ENCODE measurements at places on chromosomes 1 and 21.

- peak; percentile 80 for DNase-seq
Measured at GRCh38 chr1:116268211-116268610, 104.8 kb upstream of the ATP1A1 start.

DNA sequence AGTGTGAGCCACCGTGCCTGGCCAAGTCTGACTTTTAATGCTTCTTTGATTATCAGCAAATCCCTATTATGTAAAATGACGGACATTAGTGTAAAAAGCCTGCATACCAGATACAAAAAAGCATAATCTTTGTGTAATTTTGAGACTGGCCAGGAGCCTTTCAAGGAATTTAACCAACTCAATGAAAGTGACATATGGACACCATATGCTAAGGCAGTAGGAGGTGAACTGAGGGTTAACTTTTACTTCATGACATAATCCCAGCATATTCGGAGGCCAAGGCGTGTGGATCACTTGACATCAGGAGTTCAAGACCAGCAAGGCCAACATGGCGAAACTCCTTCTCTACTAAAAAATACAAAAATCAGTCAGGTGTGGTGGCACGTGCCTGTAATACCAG, 94.6 kb downstream of the EIF4G3 start:
- DNase-seq = no peak

GRCh38 chr1:41370756-41371420, 9.7 kb downstream of the FOXO6 start:
- no peak for DNase-seq

DNA sequence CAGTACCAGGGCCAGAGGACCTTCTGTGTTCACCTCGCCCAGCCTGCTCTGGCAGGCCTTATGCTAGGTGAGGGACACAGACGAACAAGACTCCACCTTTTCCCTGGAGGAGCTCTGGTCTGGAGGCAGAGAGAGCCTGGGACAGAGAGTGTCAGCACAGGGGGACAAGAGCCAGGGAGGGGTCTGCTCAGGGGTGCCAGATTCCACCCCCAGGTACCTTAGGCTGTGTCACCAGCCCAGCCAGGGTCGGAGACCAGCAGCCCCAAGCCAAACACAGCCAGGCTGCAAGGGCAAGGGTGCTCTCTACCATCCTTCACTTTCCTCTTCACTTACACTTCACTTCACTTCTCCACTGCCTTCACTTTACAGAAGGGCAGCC, 4.3 kb upstream of the LRP8 start:
- DNase-seq = no peak

- no peak for DNase-seq
Measured at GRCh38 chr1:166695115-166695514, 144.2 kb upstream of the POGK start.

GRCh38 chr1:169681140-169681539, 30.3 kb downstream of the SELL start:
- DNase-seq = no peak

- DNase-seq = no peak
Measured at GRCh38 chr1:175417316-175417715, 224.7 kb upstream of the KIAA0040 start.

GRCh38 chr1:67947114-67947513, 103.3 kb downstream of the DIRAS3 start:
- no peak for DNase-seq

DNA sequence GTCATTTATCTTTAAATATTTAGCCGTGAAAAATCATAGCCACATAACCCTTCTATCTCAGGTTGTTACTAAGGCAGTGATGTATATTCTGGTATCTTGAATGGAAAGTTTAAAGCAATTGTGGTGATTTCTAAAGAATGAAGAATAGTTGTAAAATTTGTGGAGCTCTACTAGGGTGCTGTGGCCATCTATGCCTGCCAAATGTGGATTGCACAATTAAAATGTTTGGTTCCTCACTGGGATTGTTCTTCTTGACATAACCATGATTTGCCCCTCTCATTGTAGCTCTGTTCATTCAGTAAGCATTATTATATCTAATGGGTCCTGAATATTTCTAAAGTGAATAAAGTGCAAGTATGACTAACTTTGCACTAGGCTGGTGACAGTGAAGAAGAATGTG, 50.1 kb downstream of the AK4 start:
- no peak for DNase-seq

DNA sequence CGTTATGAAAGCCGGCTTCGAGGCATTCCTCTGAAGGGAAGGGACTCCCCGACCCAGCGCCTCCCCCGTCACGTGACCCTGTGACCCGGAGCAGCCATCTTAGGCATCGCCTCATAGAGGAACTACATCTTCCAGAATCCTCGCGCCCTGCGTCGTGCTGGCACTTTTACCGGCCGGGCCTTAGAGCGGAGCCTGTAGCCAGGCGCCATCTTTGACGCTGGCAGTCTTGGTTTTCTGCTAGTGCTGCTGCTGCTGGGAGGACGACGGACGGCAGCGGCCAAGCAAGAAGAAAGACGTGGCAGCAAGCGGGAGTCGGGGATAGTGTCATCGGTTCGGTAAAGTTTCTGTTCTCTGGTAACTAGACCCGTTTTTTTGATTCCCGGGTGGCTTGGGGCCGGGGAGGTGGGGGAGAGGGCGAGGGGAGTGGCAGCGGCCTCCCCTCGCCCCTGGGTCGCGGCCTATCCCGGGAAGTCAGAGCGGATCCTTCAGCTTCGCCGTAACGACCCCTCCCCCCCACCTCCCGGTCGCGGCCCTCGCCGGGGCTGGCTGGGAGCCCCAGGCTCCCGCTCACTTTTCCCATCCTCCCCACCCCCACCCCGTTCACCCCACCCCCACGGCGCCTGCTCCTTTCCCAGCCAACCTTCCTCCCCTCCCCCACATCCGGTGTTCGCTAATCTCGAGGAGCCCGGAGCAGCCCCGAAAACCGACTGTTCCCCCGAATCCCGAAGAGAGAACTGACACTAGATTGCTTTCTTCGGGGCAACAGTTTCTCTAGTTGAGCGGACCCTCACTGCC, at the start of the genes ZBED6 and ZC3H11A:
TSS of gene ZBED6 (plus strand) at position 183 of the 795 bp plus-strand sequence. CDS start 1,900 bp downstream, outside the sequence.
TSS of gene ZC3H11A (plus strand) at position 183 of the 795 bp plus-strand sequence. CDS start 21,448 bp downstream, outside the sequence.
- peak; percentile 98 for DNase-seq

DNA sequence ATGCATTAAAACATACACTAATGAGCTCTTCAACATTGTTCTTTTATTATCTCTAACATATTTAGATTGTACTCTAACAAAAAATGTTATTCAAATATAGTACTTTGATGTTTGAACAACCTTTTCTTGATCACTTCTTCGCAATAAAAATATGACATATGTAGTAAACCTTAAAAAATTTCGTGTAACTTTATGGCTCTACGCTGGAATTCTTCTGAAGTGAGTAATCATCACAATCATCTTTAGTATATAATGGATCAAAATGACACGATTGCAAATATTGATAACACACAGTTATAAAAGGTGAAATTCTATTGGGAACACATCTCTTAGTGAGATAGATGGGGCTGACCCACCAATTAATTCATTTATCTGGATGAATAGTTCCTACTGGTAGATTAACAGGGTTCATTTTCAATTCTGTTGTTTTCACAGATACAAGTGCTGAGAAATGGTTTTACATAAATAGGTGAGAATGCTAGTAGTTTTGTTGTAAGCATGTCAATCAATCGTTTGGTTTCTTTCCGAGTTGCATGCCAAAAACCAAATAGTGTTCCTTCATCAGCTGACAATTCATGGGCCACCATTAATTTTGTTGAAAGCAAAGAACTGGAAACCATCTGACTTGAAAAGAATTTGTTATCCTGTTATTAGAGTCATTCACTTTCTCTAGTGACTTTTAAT, 1.5 kb upstream of the ZMPSTE24 start:
- no peak for DNase-seq

DNA sequence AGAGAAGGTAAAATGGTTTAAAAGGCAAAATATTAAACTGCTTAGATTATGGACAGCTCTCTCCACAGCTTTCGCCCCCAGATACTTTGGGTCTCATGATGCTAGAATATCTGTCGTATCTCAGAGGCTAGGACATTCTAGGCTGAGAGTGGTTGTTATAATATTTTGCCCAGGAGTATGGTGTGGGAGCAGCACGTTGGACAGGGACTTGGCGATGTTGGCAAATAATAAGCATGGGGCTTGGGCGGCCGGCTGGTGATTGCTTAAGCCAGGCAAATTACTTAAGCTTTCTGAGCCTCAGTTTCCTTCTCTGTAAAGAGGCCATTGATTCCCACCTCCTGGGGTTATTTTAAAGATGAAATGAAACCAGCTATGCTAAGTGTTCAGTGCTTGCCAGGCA, 133.2 kb downstream of the ROR1 start:
- DNase-seq = no peak

DNA sequence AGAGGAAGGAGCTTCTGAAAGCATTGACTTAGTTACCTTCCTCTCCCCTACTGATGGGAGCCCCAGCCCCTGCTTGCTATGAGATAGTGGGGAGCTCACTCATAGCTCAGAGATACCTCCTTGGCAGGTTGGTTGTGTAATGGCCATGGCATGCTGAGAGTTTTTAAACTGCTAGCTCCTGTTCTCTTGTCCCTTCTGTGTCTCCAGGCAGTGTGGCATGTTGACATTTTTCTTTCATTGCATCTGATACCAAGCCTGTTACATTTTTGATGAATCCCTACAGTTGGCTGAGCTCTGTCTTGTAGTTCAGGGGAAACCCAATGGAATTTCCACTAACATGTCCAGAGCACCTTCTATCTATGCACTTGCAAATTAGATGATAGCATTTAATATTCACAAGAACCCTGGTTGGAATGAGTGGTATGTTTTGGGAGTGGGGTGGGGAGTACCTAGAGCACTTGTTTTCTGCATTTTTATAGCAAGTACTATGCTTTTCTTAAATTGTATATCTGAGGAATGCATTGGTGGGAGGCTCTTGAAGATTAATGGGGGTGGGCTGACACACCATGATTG, 39.1 kb upstream of the EFCAB14 start:
- no peak for DNase-seq

- DNase-seq = no peak
Measured at GRCh38 chr1:29240400-29240837, 4.1 kb downstream of the PTPRU start.

DNA sequence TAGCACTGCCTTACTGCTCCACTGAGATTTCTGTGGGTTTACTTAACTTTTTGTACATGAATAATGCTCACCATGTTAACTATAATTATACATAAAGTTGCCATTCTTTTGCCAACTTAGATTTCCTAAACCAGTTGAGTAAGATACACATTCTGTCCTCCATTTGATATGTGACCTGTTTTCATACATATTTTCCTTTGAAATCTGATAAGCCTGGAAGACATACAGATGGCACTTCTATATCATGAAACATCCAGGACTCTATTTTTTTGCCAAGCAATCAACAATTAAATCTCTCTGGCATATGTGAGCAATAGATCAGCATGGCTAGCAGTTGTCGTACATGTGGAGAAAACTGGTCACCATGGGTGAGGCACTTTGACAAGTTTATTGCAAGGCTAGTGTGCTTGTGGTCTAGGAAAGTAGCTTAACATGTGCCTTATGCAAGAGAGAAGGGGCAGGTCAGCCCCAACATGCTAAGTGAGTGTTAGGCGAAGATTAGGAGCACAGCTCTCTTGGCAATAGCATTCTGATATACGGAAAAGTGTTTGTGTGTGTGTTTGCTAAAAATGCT, 14.2 kb downstream of the PRRX1 start:
- no peak for DNase-seq

Measured in prostate gland (tissue), 2 donors.